BJ (cell line): ENCODE measurements at places on chromosomes 4 and X.
A peak's percentile ranks its signal among the peaks of the same experiment; 100 is the strongest.

DNA sequence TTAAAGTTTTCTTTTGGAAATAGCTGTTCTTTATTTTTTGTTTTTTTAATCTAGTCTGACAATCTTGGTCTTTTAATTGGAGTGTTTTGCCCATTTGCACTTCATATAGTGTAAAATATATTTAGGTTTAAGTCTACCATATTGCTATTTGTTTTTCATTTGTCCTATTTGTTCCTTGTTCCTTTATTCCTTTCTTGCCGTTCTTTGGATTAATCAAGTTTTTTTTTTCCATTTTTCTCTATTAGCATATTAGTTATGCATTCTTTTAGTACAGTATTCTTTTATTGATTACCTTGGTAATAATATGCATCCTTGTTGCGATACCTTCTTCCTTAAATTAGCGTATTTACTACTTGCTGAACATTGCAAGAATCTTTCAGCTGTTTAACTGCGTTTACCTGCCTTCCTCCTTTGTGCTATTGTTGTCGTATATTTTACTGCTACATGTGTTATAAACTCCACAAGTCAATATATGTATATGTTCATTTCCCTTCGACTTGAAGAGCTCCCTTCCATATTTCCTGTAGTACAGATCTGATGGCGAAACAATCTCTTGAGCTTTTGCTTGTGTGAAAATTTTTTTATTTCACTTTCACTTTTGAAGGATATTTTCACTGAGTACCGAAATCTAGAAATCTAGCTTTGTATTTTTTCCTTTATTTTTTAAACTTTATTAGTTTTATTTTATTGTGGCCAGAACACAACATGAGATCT lies 23.9 kb upstream of the RNF212 start:
- DNase-seq = no peak

GRCh38 chr4:151753056-151753455 lies 7.8 kb downstream of the GATB start:
- DNase-seq = no peak

- no peak for DNase-seq
These were observed 10.0 kb upstream of the TLR3 start for GRCh38 chr4:186058980-186059316.

DNA sequence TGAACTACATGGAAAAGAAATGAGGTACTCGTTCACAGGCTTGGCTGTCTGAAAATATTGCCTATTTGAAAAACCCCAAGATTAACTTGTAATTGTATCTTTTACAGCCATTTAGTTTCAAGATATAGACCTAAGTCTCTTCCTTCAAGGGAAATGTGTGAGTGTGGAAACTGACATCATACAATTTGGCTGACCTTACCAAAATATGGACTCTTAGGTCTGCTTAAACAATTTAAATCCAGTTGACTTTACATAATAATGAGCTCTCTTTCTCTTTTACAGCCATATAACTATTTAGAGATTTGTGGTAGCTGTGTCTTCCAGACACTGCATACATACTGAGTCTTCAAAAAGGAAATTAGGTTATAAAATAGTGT lies 186.9 kb downstream of the NR3C2 start:
- DNase-seq = no peak

DNA sequence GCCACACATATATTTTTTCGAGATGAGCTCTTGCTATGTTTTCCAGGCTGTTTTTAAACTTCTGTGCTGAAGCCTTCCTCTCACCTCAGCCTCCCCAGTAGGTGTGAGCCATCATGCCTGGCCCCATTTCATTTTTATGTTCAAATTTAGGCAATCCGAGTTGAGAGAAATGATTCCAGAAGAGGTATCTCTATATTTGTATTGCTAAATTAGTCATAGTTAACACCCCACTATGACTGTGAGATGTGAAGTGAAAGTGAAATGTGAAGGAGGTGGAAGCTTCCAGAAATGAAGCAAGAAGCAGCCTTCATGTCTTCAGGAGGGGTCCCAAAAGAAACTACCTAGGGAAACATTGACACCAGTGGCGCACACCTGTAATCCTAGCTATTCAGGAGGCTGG lies 17.7 kb downstream of the APELA start:
- DNase-seq = no peak

DNA sequence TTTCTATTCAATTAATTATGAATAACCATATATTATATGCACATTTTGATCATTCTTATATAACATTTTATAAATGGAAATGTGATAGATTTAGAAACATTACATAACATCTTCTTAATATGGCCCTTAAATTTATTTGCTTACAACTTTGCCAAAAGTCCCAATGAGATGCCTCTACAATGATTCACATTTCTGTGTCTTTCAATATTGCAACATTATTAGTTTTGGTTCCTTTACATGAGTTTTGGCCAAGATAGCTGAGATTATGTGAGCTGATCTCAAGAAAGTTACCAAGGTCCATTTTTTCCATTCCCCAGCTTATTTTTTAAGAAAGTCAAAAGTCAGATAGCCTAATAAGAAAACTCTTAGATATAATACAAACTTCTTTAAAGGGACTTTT lies 361.2 kb downstream of the PCDH7 start:
- DNase-seq = peak; percentile 74

GRCh38 chr4:55458611-55459010 lies 62.9 kb downstream of the TMEM165 start:
- no peak for DNase-seq

DNA sequence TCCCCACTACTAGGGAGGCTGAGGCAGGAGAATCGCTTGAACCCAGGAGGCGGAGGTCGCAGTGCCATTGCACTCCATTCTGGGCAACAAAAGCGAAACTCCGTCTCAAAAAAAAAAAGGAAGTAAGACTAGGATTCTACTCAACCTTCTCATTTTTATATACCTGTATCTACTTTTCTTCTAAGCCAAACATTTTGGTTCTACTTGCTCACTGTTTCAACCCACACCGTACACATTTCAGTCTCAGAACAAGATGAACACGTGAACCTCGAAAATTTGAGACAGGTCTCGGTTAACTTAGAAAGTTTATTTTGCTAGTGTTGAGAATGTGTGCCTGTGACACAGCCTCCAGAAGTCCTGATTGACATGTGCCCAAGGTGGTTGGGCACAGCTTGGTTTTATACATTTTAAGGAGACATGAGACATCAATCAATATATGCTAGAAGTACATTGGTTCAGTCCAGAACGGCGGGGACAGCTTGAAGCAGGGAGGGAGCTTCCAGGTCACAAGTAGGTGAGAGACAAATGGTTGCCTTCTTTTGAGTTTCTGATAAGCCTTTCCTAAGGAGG lies 3.7 kb downstream of the ADD1 start:
- DNase-seq = no peak

- no peak for DNase-seq
These were observed 5.6 kb downstream of the SORCS2 start for GRCh38 chr4:7197910-7198309.

DNA sequence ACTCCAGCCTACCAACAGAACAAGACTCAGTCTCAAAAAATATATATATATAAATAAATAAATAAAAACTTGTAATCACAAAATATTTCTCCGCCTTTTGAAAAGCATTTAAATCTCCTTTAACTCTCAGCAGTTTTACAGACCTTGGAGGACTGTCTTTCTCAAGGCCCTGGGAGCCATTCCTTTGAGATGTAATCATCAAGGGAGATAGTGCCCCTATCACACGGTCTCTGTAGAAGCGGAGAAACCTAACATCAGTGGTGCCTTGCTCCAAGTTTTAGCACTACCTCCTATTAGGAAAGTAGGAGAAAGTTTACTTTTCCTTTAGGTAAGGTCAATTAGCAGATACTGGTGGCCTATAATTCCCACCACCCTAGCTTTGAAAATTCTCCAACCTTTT lies 58.5 kb downstream of the ANTXR2 start:
- DNase-seq = no peak

DNA sequence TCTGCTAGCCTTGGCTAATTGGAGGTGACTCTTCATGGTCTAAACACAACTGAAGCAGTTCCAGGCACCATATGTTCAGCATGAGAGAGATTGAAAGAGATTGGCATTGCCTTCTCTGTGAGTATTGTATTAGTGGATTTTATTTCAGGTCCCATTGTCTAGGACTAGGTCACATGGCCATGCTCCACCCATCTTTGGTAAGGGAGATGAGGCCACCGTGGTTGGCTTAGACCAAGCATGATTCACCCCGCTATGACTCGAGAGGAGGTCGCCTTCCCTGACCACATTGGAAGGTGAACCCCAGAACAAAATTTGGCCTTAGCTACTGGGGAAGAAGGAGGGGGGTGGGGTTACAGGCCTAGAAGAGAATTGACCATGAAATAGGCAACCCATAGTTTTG lies 109.9 kb upstream of the BCOR start:
- DNase-seq = no peak

DNA sequence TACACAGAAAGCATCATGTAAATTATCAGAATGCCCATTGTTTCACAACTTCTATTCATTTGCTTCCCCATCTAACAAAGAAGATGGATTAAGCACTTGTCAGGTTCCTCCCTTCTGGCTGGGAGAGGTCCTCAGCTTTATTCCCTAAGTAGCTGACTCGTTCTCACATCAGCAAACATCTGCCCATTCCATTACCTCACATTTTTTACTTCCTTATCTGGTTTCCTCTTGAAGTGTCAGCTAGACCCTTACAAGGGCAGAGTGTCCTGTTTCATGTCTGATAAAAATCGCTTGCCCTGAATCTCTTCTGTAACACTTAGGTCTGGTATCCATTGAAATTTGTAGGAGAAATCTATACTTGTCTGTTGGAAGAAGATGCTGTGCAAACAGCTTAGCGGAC lies 34.7 kb downstream of the TMPRSS11A start:
- DNase-seq = no peak

- DNase-seq = no peak
These were observed at the start of gene GPRASP2 for GRCh38 chrX:102712216-102712966. TSS of gene GPRASP2 (plus strand) at chrX:102712448. CDS start at chrX:102714870, 2,422 bp downstream.

DNA sequence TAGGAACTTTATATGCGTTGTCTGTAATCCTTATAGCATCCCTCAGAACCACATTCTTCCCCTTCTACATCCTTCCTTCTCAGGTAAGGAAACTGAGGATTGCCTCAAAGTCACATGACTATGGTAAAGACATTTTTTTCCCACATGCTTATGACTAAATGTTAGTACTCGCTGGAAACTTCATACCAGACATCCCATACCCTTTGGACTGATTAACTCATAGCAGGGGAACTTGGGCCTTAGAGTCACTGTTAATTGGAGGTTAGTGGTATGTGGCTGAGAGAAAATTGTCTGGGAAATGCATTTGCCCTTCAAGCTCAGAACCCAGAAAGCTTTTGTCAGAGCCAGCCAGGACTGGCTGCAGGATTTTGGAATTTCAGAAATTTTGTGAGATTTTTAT lies 155.0 kb downstream of the RELL1 start:
- DNase-seq = no peak

GRCh38 chrX:116757491-116757890 lies 294.7 kb upstream of the CT83 start:
- DNase-seq = no peak

DNA sequence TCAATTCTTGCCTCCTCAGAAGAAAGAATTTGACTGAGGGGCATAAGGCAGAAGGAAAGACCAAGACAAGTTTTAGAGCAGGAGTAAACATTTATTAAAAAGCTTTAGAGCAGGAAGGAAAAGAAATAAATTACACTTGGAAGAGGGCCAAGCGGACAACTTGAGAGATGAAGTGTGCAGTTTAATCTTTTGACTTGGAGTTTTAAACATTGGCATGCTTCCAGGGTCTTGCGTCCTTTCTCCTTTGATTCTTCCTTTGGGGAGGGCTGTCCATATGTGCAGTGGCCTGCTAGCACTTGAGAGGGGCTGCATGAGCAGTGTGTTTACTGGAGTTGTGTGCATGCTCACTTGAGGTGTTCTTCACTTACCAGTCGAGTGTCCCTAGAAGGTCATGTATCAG lies 275.8 kb upstream of the IL1RAPL1 start:
- DNase-seq = no peak

DNA sequence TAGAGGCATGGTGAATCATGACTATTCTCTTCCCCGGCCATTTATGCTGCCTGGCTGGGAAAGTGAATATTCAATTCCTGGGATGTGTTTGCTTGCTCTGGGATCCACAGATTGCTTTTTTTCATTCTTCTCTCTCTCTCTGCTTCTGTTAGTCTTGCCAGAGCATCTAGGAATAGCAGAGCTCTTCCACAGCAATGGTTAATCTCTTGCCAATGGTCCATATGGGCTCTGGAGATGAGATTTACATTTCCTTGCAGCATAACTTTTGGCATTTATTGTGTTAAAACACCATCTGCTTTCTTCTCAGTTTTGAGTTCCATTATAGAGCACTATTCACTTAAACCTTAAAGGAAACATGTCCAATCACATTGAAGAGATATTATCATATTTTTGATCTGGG lies 59.2 kb upstream of the GUCY1A1 start:
- no peak for DNase-seq

- DNase-seq = no peak
These were observed 61.0 kb downstream of the ANXA3 start for GRCh38 chr4:78612398-78613178.

GRCh38 chr4:155707251-155707650 lies 40.6 kb downstream of the GUCY1A1 start:
- no peak for DNase-seq

- DNase-seq = no peak
These were observed 85.4 kb downstream of the RPS3A start for GRCh38 chr4:151184523-151185458.

DNA sequence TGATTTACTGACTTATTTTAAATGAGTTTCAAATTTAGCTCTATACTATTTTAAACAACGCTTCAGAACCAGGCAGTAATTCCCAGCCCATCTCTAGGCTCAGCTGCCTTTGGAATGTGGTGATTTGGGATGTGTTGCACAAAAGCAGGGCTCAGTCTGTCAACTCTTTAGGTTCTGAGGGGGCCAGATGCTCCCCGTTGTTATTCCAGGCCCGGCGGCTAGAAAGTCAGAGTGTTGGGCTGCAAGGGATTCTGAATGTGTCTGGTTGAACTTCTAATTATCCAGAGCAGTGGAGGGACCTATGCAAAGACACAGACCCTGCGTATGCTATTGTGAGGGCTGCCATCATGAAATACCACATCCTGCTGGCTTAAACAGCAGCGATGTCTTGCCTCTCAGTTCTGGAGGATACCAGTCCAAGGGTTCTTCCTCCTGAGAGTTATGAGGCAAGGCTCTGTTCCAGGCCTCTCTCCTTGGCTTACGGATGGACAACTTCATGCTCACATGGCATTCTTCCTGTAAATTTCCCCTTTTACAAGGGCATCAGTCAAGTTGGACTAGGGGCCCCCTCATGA lies 123.2 kb upstream of the TRIM2 start:
- DNase-seq = no peak

- no peak for DNase-seq
These were observed 3.3 kb upstream of the GPRASP2 start for GRCh38 chrX:102708900-102709299.

DNA sequence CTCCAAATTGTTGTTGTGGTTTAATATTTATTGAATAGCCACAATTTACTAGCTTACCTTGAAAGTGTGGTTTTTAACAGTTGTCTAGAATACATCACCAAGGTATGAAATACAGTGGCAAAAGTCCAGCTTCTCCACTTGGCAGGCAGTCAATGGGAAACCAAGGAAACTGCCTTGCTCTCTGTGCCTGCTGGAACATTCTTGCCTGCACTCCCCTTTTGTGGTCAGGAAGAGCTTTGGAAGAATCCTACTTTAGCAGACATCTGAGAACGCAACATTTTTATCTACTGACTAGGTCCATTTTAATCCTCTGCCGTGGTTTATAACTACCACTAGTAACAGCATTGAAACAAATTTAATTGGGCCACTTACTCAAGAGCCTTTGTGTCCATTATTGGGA lies 64.5 kb downstream of the TENM3 start:
- peak; percentile 94 for DNase-seq
